PC-3 (cell line): ENCODE measurements at places on chromosomes 3 and 15. TPM values are rescaled to one million over a fixed set of nuclear protein-coding genes. Genes with fewer than 3 reads are reported as not detected.

- no peaks in the 10 kb centered on the region for H3K27me3 ChIP-seq
- DNase-seq: no peak
- H3K36me3 ChIP-seq: no peaks in the 10 kb centered on the region
- no peak overlapping the region for H3K27ac ChIP-seq
- no peak overlapping the region for H3K4me3 ChIP-seq
These were observed 229.4 kb downstream of the FEZF2 start for GRCh38 chr3:62143843-62144450.

DNA sequence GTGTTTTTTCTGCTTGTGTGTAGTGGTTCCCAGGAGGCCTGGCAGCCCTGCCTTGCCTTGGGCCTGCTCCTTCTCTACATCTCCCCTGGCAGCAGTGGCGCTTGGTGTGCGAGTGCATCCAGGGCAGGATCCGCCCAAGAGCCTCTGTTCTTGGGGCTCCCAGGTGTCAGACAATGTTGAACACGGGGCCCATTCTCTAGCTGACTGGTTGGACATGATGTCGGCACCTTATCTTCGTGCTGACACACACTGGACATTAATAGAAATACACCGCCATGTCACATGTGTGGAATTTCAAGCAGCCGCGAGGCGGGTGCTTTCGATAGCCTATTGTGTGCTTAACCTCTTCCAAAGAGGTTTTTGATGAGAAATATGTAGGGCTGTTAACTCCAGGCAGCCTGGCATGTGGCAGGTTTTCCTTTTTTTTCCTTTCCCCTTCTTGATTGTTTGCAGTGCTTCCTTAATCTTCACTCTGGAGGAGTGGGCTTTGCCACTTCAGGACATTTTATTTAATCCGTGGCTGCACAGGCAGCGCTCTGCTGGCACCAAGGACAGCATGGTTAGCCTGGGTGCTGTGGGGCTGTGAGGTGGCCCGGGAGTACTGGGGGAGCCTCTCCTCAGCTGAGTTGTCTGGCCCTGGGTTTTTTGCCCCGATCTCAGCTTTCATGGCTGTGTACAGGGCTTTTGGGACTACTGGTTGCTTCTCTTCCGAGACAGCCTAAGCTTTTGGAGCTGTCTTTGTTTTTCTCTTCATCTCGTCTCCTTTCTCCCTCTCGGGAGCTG, 42.5 kb downstream of the CHCHD6 start:
- no peaks in the 10 kb centered on the region for H3K27me3 ChIP-seq
- peak; percentile 3 for DNase-seq
- H3K36me3 ChIP-seq: no peaks in the 10 kb centered on the region

- H3K4me1 ChIP-seq: peaks cover 30% of the 10 kb centered on the region
- H3K4me3 ChIP-seq: no peak overlapping the region
- H3K27ac ChIP-seq: no peak overlapping the region
- DNase-seq: no peak
These were observed 27.6 kb downstream of the SPTBN5 start for GRCh38 chr15:41866263-41866703.

DNA sequence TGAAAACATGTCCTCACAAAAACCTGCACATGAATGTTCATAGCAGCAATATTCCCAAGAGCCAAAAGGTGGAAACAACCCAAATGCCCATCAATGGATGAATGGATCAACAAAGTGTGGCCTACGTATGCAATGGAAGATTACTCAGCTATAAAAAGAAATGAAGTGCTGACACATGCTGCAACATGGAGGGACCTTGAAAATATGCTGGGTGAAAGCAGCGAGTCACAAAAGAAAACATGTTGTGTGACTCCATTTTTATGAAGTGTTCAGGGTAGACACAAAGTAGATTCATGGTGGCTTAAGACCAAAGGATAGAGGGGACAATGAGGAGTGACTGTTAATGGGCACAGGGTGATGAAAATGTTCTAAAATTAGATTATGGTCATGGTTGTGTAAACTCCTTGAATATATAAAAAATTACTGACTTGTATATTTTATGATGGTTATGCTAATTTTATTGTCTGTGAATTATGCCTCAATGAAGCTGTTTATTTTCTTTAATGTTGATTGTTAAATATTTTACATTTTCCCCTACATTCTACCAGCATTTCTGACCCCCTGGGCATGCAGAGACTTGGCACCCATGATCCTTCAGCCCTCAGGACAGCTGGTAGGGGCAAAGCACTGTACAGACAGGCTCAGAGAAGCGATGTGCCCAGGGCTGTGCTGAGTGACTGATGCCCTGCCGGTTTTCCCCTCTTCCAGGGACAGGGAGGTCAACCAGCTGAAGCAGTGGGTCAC, 37.8 kb downstream of the CFAP100 start:
- no peak for DNase-seq
- H3K27me3 ChIP-seq: no peaks in the 10 kb centered on the region
- no peak overlapping the region for H3K4me3 ChIP-seq
- no peaks in the 10 kb centered on the region for H3K4me1 ChIP-seq
- no peak overlapping the region for H3K27ac ChIP-seq

- H3K27ac ChIP-seq: no peak overlapping the region
- no peak overlapping the region for H3K4me3 ChIP-seq
- no peak for DNase-seq
- peaks cover 42% of the 10 kb centered on the region for H3K4me1 ChIP-seq
- no peaks in the 10 kb centered on the region for H3K36me3 ChIP-seq
These were observed 137.7 kb upstream of the ZPLD1 start for GRCh38 chr3:102297072-102297658.

GRCh38 chr3:86047161-86047560, 943.8 kb downstream of the VGLL3 start:
- H3K36me3 ChIP-seq: no peaks in the 10 kb centered on the region
- no peak overlapping the region for H3K4me3 ChIP-seq
- no peaks in the 10 kb centered on the region for H3K27me3 ChIP-seq
- H3K4me1 ChIP-seq: no peaks in the 10 kb centered on the region
- no peak overlapping the region for H3K27ac ChIP-seq

DNA sequence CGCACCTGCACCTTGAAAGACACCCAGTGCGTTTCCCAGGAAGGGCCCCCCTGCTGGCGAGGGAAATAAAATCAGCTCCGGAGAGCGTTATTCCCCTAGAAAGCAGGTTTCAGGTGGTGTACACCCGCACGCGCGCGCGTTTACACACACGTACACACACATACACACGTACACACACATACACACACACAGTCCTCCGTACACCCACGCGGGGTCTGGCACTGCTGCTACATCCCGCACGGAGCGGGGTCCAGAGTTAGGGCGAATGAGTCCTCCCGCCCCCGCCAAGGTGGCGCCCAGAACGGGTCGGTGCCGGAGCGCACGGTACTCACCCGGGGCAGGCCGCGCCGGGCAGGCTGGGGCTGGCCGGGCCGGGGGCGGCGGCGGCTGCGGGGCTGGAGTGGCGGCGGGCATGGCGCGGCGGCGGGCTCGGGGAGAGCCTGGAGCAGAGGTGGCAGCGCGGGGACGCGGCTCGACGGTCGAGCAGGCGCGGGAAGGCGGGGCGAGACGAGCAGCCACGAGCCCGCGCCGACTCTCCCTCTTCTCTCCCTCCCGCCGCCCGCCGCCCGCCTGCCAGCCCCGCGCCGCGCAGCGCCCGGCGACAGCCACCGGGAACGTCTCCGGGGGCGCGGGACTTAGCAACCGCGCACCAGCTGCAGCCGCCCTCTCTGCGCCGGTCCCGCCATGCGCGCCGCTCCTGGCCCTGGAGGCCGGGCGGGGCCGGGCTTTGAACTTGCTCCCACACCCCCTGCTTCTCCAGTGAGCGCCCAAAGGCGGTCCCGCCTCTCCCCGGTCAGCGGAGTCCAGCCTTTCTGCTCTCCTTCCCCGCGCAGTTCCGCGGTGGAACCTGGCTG, at the start of gene DCLK3:
TSS of gene DCLK3 (minus strand) at position 704 of the 854 bp plus-strand sequence. CDS start at position 414, 290 bp downstream.
- no peak within 1 kb of the TSS for H3K27ac ChIP-seq
- no peak within 1 kb of the TSS for H3K4me3 ChIP-seq
- H3K27me3 ChIP-seq: peaks cover 69% of the 10 kb centered on the region
- H3K4me1 ChIP-seq: no peaks in the 10 kb centered on the region
- no peak for DNase-seq

DNA sequence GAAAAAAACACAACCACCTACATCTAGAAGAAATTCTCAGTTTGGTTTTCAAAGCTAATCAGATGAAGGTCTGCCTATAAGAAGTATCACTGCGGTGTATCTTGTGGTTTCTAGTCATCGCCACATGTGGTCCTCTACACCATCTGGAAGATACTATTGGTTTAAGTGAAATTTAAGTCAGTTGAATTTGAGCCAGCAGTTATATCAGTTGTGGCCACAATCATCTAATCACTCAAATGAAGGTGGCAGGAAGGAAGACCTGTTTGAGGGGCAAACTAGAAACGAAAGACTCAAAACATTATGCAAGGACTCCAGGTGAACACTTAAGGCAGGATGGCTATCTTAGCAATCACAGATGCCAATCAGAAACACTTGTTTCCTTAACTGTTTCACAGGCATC, 48.7 kb downstream of the ETV5 start:
- DNase-seq: no peak
- H3K36me3 ChIP-seq: peaks cover 47% of the 10 kb centered on the region
- H3K4me3 ChIP-seq: no peak overlapping the region
- no peaks in the 10 kb centered on the region for H3K4me1 ChIP-seq
- H3K27ac ChIP-seq: no peak overlapping the region
- H3K27me3 ChIP-seq: no peaks in the 10 kb centered on the region

GOLGA8G gene
- total RNA-seq: not detected in 2 replicates

LRRC31 gene
- 0.04 TPM in 1 of 2 replicates, not detected in the other for total RNA-seq

TICRR gene
- 14.3 and 18.4 TPM in 2 replicates for total RNA-seq

GPD1L gene
- total RNA-seq: 33.7 and 42.8 TPM in 2 replicates

PLA2G4F gene
- 5.5 and 5.8 TPM in 2 replicates for total RNA-seq

HCLS1 gene
- total RNA-seq: 3.7 and 5.8 TPM in 2 replicates

ACOX2 gene
- 9.8 and 10.8 TPM in 2 replicates for total RNA-seq
